ENCODE measurements at places on chromosomes 5 and 9.

DNA sequence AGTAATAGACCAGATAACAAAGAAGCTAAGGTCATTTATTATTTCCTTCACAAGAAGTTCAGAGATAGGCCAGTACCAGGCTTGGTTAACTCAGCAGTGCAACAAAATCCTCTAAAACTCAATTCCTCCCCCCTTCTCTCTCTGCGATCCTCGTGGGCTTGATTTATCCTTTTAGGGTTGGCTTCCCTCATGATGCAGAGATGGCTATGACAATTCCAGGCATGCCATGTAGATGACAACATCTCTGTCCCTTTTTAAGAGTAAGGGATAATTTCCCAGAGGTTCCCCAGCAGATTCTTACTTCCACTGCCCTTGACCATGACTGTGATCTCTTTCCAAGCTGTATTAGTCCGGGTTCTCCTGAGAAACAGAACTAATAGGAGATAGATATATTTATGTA is 28.7 kb upstream of the DAP start:
- DNase-seq, result no peak

- DNase-seq, result no peak
These were observed 9.1 kb downstream of the SWI5 start for GRCh38 chr9:128285033-128285784.

DNA sequence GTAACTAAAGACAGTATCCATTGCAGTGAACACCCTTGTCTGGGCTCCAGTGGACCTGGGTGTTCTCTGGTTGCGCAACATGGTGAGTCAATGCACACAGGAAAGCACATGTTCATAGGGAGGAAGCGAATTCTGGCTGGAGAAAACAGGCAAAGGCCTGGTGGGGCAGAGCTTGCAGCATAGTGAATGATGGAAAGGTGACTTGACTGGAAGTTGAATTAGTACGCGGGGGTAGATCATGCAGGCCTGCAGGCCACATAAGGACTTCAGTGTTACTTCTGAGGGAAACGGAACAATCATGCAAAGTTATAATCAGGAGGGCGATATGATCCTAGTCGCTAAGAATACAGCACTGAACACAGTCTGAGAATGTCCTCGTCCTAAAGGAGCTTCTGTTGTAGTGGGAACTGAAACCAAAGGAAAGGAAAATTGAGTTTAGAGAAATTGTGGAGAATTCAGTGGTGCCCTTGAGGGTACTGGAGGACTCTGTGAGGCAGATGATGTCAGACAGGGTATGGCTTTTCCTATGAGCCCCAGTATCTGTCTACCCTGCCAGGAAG is 71.9 kb upstream of the RANBP3L start:
- DNase-seq, result peak; percentile 36

DNA sequence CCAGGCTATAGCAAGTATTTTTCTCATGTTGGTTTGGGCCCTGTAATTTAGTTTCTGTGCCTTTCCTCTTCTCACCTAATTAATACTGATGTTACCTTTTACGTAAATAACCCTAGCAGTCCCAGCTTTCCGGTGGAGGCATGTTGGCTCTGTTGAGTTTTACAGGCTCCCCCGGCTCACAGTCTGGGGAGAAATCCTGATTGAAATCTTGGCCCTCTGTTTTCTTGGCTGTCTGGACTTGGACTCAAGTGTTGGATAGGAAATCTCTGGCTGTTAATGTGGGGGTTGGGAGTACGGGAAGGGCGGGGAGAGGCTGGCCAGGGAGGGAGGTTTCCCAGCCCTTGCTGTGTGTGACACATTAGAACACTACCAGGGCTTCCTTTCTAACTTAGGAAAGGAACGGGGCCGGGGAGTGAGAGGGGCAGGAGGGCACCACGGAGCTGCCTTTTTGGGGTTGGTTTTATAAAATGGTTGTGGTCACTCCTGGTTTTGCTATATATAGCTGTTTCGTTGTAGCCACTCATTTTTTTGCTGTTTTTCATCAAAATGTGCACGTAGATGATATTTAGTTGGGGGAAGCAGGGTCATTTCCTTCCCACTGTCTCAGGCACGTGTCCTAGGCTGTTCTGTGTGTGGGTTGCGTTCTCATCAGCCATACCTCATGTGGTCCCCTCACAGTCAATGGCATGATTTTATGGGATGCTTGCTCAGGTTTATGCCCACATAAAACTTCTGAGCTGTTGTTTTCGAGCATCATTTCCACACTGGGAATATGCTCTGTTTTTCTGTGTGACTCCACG is 11.0 kb downstream of the TRIO start:
- DNase-seq, result peak; percentile 78

GRCh38 chr5:177064500-177065277 is 22.0 kb upstream of the FGFR4 start:
- DNase-seq, result no peak

- no peak for DNase-seq
These were observed 56.9 kb downstream of the GPR107 start for GRCh38 chr9:130110596-130111021.

GRCh38 chr5:173859408-173860159 is 28.6 kb upstream of the CPEB4 start:
- DNase-seq, result no peak

DNA sequence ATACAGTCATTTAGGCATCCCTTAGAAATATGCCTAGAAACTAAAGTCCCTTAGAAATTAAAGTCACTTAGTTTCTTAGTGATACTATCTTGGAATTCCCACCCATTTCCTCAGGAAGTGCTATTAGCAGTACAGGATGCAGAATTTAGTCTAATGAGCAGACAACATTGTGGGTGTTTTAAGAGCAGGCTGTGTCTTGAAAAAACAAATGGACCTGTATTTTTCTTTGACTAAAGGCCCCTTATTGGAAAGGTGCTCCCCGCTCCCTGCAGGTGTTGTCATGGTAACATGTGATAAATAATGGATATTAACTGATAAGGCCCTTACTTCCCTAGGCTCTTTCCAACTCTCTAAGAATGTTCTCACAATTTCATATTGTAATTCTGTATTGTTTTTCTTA is 38.8 kb upstream of the STARD4 start:
- DNase-seq, result no peak

- no peak for DNase-seq
These were observed 58.5 kb upstream of the CLINT1 start for GRCh38 chr5:157917491-157917890.

GRCh38 chr9:31445357-31445756 is 939.1 kb upstream of the ACO1 start:
- no peak for DNase-seq

DNA sequence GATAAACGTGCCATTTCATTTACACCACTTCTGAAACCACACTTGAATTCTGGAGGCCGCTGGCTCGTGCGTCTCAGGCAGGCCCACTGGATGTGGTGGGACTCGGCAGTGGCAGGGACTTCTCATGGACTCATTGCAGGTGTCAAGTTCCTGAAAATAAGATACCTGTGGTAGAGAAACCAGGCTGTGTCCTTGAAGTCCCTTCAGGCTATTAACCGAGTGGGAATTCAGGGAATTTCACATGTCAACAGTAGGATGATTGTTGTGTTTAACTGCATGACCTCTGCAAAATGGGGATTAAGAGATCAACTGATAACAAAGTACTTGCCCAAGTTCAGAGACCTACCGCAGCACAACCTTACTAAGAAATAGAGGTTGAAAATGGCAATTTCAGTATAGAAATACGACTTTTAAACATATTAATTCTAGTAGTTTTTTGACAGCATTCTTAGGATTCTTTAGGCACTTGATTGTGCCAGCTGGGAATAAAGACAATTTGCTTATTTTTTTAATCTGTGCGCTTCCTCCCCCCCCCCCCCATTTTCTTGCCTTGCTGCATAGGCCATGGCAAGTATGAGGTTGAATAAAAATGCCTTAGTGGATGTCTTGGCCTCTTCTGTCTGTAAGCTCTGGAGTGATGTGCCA is 26.8 kb downstream of the TRIP13 start:
- DNase-seq, result no peak

DNA sequence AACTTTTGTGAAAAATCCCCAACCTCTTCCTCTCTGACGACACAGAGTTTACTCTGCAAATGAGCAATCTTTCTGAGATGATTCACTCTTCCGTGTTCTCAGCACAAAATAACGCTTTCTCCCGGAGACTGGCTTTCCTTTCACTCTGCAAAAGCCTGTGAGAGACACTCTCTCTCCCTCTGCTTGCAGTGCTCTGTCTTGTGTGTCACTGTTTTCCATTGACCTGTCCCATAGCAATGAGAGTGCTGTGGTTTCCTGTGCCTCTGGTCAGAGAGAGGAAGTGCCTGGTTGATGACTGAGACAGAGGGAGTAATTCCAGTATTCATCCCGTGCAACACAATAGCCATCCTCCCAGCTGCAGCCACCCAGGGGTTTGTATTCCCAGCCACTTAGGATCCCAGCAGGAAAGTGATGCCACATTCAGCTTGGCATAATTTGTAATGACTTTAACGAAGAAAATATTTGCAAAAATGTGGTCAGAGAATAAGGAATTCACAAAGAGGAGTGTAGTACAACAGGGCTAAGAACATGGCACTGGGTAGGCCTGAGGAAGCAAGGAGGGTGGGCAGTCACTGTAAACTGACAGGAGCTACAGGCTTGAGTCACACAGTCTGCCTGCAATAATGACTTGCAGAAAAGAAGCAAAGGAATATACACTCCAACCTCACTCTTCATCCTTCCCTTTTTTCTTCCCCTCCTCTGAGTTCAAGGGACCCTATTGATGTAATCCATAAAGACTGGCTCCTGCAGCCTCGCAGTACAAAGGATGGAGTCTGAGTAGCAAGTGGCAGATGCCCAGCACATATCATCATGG is 463.5 kb upstream of the RGMB start:
- peak; percentile 50 for DNase-seq

DNA sequence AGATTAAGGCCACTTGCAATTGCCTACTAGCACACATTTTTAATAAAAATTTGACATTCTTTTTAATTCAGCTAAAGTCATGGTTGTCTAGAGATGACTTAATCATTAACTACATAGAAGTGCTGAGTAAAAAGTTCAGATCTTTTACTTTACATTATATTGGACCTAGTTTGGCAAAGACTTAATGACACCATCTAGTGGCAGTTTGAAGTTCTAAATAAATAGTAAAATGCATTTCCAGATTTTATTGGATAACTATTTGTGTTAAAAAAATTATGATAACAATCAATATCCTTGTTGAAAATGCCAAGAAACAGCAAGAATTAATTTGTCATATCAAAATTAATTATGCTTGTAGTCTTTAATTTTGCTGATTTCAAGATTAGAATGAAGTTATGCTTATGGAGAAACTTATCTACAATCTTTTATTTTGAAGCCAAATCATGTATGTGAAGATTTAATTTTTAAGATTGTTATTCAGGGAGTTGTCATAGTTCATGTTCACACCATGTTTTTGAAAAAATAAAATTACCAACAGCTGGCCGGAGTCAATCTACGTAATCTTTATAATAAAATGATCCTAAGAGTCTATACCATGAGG is 69.6 kb upstream of the PJA2 start:
- no peak for DNase-seq

- DNase-seq, result no peak
These were observed 60.6 kb downstream of the PAM start for GRCh38 chr5:102815540-102816332.

DNA sequence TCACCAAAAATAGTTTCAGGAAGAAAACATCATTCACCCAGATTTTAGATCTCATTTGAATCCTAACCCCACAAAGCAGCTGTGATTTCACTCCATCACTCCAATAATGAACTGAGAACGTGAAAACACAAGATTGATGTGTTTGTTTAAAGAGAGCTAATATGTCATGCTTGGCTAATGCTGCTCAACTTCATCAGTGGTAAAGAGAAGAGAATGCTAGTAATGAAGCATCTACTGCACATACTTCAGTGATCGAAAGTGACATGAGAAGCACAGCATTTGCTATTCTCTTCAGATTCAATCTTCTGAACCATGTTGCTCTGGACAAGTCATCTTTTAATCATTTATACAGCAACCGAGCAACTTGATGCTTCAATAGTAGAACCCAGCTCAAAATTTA is 874.7 kb downstream of the EFNA5 start:
- no peak for DNase-seq

GRCh38 chr9:136172412-136173079 is 32.4 kb downstream of the LHX3 start:
- DNase-seq, result no peak
